Esophagus squamous epithelium (tissue), 5 donors: ENCODE measurements at places on chromosomes 5 and 9.

DNA sequence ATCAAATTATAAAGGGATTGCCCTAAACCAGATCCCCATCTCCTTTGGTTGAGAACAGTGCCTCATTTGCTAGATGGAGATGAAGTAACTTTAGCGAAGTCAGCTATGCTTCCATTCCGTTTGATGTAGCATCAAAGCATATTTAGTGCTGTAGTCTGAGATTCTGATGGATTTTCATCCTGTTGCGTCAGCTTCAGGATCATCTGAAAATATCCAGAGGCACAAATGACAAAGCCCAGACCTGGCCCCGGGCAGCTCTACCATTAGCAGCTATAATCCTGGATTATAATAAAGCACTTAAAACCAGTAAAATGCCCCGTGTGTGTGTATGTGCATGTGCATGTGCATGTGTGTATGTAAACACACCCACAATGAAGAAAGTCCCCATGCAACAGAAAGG is 44.7 kb downstream of the ERAP1 start:
- DNase-seq: no peak

GRCh38 chr5:6961837-6962635 is 248.8 kb downstream of the TENT4A start:
- no peak for DNase-seq

DNA sequence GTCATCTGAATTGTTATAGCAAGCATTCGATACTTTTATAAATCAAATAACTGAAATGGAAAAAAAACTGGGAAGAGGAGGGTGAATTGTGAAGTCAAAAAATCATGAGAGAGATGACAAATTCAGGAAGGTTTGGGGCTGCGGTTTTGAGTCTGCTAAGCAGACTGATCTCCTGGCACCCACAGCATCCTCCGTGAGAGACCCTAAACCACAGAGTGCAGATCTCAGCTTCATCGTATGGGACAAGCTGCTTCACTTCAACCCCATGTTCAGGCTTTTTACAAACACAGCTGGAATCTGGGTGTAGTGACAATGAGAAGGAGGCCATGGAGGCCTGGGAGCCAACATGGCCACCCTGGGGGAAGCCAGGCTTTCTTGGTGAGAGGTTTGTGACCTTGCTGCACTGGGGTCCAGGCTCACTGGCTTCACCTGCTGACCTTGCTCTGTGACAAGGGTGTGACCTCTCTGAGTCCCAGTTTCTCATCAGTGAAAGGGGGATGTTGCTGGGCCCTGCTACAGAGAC is 19.4 kb downstream of the USP20 start:
- DNase-seq: no peak

DNA sequence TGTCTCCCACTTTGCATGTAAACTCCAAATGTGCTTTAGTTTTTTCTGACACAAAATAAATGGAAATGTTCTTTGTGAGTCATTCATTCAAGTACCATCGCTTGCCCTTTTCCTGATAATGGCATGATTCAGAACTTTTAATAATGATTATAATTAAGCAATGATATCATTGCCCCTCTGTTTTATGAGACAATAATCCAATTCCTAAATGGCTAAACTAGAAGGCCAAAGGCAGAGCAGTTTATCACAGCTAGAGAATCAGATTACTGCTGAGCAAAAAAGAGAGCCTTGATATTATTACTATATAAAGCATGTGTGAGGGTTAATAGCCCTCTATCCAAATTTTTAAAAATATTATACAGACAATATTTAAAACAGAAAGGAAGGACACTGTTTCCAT is 484.2 kb upstream of the PTPRD start:
- DNase-seq: no peak

DNA sequence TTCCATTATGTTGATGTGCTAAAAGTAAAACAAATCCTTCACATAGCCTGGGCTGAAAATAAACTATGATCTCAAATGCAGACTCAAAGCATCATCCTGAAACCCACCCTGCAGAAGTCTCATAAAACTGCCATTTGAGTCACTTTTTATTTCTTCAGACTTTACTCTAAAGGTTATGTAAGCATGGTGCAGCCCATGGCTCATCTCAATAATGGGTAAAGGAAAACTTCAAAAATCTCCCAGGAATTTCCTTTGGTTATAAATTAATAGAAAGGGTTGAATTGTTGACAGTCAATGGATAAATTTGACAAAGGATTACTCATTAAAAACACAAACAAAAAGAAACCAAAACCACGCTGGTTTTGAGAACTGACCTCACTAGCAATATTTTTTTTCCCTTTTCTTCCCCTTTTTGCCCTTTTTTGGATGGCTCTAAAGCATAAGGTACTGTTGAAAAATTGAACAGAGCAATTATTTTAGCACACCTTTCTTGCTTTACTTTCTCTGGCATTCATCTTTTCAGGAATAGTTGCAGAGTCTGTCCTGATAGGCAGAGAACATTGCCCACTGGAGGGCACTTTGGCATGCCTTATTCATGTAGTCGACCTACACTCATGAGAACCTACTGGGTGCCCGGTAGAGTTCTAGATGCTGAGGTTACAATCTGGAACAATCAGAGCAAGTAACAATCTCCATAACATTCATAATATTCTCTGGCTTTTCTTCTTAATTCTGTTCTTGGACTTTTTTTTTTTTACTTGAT is 191.4 kb downstream of the TMEM167A start:
- DNase-seq: no peak

GRCh38 chr9:131094622-131095021 is 1.7 kb upstream of the AIF1L start:
- no peak for DNase-seq

DNA sequence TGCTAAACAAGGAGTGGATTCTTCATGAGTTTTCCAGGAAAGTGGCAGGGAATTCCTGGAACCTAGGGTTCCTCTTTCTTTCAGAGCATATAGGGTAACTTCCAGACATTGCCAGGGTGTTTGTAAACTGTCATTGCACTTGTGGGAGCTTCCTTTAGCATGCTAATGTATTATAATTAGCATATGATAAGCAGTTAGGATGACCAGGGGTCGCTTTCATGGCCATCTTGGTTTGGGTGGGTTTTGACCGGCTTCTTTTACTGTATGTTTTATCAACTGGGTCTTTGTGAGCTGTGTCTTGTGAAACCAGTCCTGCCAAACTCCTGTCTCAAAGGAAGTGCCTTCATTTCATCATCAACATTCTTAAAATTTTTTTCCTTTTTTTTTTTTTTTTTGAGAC is 11.9 kb upstream of the MELK start:
- DNase-seq: no peak
